ENCODE measurements at places on chromosomes 6 and 20.
A peak's percentile ranks its signal among the peaks of the same experiment; 100 is the strongest.

- no peak for DNase-seq
Measured at GRCh38 chr6:70973604-70974003, 16.7 kb upstream of the B3GAT2 start.

GRCh38 chr20:41623625-41624375 is 5.6 kb upstream of the CHD6 start:
- DNase-seq = no peak

DNA sequence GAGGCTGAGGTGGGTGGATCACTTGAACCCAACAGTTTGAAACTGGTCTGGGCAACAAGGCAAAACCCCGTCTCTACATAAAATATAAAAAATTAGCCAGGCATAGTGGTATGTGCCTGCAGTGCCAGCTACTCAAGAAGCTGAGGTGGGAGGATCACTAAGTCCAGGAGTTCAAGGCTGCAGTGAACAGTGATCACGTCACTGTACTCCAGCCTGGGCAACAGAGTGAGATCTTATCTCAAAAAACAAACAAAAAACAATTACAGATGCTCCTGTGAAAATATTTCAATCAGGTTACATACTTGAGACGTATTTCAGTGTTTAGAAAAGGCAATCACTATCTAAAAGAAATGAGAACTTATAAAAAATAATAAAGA is 33.8 kb downstream of the RANBP9 start:
- no peak for DNase-seq

DNA sequence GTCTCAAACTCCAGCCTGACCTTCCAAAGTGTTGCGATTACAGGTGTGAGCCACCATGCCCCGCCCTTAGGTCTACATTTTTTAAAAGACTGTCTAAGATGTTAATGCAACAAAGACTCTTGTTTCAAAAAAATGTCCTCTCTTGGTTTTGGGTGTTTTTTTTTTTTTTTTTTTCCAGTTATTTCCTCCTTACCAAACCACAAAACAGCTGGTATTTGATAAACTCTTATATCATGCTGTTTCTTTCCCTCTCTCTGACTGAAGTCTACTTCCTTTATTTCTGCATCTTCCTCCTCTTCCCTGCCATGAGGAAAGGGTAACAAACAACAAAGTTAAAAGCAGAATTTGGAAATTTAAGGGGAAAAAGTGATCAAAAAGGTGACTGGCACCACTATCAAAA is 21.2 kb downstream of the STK38 start:
- no peak for DNase-seq

DNA sequence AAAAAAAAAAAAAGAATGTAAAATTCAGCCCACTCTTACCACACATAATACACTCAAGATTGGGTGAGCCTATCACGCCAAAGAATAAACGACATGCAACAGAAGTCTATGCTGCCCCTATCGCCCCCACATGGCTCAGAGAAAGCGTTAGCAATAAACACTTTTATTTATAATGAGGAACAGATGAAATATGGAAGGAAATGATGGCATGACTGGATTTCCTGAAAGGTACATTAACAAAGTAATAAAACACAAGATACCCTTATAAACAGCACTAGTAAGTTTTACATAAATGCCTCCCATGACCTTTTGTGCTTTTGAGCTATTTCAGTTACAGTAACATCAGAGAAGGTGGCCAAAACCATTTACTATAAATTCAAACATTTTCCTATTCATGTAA is 71.4 kb upstream of the SCAF8 start:
- DNase-seq = no peak

GRCh38 chr20:63290677-63291472 is 2.1 kb upstream of the COL20A1 start:
- no peak for DNase-seq

DNA sequence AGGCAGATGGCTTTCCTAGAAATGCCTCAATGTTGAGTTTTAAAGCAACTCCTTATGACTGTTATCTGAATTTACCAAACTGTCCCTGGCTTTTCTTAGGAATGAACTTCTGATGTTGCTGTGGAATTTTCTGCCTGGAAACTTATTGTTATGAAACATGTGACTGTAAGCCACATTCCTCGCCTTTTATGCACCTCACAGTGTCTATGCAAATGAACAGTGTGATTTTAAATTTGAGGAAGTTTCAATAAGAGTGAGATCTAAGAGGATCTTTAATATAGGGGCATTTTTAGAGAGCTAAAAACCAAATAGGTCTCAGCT is 2.4 kb upstream of the CCR6 start:
- DNase-seq = no peak

DNA sequence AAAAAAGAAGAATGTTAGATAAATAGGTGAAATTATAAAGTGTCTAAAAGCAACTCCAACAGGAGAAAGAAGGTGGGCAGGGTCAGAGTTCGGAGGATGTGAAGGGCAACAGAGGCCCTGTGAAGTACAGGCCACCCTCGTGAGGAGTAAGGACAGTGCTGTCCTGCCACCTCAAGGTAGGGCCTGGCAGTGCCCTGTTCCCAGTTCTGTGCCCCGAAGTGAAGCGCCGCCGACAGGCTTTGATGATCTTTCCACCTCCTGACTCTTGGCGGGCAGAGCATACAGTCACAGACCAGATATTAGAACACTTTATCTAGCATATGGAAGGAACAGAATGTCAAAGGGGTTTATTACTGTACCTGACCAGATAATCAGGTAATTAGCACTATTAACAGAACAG is 75.8 kb downstream of the GJA10 start:
- no peak for DNase-seq

DNA sequence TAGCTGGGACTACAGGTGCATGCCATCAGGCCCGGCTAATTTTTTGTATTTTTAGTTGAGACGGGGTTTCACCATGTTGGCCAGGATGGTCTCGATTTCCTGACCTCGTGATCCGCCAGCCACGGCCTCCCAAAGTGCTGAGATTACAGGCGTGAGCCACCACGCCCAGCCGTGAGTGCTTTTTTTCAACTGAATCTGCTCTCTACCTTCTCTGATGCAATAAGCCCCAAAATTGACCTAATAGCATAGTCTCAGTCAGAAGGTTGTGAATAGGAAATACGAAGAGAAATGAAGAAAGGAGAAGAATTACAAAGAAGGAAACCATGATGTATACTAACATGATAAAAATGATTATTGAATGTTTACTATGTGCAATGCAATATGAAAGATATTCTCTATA is 33.2 kb downstream of the BEND6 start:
- DNase-seq = no peak

GRCh38 chr6:89723046-89723445 is 84.5 kb upstream of the LYRM2 start:
- no peak for DNase-seq

DNA sequence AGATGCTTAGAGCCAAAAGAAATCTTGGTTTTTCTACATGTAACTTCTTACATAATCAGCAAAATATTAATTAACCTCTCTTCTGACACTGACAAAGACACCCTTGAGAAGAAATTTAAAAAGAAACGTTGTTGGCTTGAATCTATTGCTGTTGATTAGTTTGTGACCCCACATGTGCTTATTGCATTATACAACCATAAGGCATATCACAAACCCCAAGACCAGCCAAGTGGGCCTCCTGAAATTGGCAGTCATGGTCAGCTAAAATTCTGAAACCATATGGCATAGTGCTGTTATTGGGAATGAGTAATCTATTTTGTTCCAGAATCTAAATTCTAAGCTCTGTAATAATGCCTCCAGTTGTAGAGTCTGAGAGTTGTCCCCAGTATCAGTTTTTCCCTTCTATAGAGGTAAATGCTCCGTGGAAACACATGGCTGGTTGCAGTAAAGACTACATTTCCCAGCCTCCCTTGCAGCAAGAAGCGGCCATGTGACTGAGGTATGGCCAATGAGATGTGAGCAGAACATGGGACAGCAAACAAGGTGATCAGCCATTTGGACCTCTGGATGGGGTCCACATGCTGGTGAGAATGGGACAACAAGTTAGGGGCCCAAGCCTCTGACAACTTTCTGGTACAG is 42.3 kb upstream of the PTPN1 start:
- DNase-seq = no peak

GRCh38 chr6:17103715-17104114 is 1.9 kb downstream of the STMND1 start:
- no peak for DNase-seq

DNA sequence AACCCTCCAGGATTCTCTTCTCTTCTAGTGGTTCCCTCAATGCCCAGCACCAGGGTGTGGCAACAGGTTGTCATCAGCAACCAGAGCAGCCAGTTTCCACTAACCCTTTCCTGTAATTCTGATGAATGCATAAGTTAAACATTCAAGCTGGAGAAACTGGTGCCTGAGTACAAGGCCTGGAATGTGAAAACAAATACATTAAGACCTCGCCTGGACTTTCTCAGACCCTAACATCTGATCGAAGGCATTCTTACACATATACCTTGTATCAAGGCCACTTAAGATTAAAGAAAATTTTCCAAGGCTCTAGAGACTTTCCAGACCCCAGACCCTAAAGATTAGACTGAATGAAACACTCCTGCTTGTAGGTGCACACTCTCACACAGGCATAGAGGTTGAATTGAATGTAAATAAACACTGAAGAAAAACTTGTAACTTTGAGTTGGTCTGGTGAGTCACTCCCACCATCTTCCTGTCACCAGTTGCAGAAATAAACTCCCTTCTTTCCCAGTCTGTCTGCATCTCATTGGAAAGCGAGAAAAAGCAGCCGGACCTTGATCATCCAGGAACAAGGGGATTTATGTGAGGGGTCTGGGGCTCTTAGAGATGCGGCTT is 9.0 kb downstream of the LRP11 start:
- no peak for DNase-seq

DNA sequence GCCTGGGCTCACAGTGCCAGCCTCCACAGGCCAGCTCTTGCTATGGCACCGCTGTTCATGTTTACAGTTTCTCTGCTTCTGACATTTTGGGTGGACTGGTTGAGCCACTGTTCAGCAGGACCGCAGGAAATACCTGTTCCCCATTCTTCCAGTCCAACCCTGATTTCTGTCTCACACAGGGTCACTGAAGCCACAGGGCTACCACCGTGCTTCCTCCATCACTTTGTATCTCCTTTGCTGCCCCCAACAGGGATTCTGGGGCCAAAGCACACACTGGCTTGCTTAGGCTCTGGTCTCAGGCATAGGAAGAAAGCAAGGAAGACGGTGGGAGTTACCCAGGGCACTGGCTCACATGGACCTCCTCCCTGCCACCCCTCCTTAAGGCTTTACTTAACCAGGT is 164.5 kb downstream of the UNC5CL start:
- DNase-seq = no peak

GRCh38 chr20:20664795-20665589 is 47.5 kb downstream of the RALGAPA2 start:
- DNase-seq = peak; percentile 14

- no peak for DNase-seq
Measured at GRCh38 chr20:48879612-48880245, 41.8 kb upstream of the ARFGEF2 start.

GRCh38 chr6:158070513-158070912 is 88.8 kb downstream of the SYNJ2 start:
- DNase-seq = no peak

DNA sequence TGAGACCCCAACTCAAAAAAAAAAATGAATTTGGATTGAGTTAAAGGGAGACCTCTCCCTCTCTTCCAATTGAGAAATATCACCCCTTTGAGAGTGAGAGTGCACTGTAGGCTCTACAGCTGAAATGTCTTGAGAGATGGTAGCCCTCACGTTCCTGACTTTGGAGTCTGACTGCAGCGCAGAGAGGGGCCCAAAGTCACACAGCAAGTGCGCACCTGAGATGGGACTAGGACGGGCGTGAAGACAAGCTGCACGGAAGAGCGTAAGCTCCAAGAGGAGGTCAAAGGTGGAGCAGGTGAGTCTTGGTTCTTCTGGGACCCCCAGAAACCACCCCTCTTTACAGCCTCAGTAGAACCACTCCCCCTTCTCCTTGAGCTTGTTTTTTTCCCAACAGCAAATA is 643 bp downstream of the SLA2 start:
- no peak for DNase-seq

- no peak for DNase-seq
Measured at GRCh38 chr6:148892247-148892646, 145.4 kb downstream of the UST start.

GRCh38 chr6:3221578-3221977 is 5.9 kb downstream of the TUBB2B start:
- no peak for DNase-seq

- DNase-seq = no peak
Measured at GRCh38 chr20:38842558-38842981, 37.1 kb downstream of the PPP1R16B start.

DNA sequence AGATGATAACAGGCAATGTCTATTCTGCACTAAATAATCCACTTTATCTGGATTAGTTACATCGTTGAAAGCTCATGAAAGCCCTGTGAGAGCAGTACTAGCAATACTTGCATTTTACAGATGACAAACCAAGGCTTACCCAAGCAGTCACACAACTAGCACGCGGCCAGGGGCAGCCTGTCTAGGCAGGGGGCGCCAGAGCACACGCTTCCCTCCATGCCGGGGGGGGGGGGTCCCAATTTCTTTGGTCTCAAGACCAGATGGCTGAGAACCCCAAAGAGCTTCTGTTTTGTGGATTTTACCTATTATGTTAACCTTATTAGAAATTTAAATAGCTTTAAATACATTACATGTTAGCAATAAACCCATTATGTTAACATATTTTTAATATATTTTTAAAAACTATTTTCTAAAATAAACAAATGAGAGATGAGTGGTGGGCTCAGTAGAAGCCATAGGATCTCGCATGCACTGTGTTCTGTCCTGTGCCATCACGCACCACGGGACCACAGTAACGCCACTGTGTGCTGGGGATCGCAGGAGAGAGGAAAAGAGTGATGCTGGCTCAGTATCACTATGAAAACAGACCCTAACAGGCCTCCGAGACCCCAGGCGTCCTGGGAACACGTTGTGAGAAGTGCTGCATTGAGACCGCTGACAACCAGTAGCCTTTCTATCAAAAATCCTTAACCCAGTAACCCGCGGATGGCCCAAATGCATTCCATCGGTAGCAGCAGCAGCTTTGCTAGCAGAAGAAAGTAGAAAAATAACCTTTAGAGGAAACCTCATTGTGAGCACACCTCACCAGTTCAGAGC is 5.3 kb upstream of the PRR18 start:
- peak; percentile 35 for DNase-seq

DNA sequence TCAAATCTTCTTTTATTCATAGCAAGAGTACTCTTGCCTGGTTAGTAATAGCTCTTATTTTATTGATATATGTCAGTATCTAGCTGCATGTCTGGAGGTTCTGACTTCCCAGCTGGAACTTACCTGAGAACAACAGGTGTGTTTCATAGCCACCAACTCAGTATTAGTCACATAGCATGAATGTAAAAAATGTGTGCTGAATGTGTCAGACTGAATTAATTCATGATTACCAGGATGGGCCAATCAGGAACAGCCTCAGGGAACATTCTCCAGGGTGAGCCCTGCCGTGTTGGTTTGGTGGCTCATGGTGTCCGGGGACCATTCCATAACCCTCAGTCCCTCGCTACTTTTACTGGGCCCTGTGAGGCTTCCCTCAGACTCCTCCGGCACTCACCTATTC is 99.7 kb downstream of the TULP4 start:
- no peak for DNase-seq

DNA sequence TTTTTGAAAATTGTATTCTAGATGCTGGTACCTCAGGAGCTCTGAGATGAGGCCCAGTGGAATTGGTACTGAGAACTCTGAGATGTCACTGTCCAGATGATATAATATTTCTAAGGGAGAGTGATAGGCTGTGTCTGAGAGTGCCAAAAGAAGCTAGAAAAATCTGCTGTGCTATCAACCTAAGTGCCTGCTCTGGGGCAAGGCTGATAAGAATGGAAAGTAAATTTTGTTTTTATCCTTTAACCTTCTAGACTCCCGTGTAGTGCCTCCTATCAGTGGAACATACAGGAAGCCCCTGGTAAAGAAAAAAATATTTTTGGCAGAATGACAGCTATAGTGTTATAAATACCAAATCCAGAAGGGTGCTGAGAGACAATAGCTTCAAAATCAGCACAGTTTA is 348.2 kb downstream of the TFAP2B start:
- DNase-seq = no peak

Data from anterior cingulate cortex (tissue), 58 donors.